ENCODE measurements at places on chromosomes 7 and 10. TPM values are rescaled to one million over a fixed set of nuclear protein-coding genes. Genes with fewer than 3 reads are reported as not detected.

DNA sequence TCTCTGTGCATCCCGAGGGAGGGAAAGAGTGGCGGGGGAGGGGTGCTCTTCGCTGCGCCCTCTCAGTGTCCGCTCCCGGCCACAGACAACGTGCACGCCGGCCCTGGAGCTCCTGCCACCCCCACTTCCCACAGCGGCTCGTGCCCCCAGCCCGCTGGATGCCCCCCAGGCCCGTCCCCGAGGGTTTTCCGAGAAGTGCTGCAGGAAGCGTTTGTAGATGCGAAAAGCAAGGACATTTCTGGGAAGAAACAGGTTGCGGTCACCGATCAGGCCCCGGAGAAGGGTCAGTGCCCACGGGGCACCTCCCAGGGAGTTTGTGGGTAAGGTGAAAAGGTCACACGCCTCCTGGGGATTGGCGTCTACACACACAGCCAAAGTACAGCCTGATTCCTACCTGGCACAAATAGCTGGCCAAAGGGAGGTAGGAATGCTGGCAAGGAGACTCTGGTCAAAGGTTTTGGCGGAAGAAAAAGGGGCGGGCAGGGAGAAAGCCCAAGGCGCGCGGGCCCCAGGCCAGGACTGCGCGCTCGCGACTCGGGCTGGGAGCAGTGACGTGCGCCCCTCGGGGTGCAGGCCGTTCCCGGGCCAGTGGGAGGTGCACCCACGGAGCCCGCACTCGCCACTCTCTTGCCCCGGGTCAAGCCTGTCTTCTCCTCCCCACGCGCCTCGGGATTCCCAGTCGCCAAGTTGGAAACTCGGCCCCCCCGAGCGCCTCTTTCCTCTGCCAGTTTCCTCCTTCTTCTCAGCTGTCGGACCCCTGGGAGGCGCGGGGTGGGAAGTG is 1.5 kb upstream of the NRP1 start:
- peak overlapping the region; percentile 94 for H3K4me3 ChIP-seq
- H3K27ac ChIP-seq, result peak overlapping the region; percentile 96
- no peaks in the 10 kb centered on the region for H3K36me3 ChIP-seq
- no peaks in the 10 kb centered on the region for H3K27me3 ChIP-seq
- peaks cover 24% of the 10 kb centered on the region for H3K4me1 ChIP-seq
- no peak for DNase-seq

- no peak overlapping the region for H3K4me3 ChIP-seq
- H3K27ac ChIP-seq, result no peak overlapping the region
- no peaks in the 10 kb centered on the region for H3K27me3 ChIP-seq
- no peak for DNase-seq
- H3K36me3 ChIP-seq, result no peaks in the 10 kb centered on the region
Observed at GRCh38 chr7:31102151-31102972, 50.3 kb downstream of the ADCYAP1R1 start.

GRCh38 chr10:13960603-13961002 is 370.1 kb downstream of the FRMD4A start:
- peaks cover 6% of the 10 kb centered on the region for H3K4me1 ChIP-seq
- no peak for DNase-seq
- no peaks in the 10 kb centered on the region for H3K36me3 ChIP-seq
- no peak overlapping the region for H3K4me3 ChIP-seq

DNA sequence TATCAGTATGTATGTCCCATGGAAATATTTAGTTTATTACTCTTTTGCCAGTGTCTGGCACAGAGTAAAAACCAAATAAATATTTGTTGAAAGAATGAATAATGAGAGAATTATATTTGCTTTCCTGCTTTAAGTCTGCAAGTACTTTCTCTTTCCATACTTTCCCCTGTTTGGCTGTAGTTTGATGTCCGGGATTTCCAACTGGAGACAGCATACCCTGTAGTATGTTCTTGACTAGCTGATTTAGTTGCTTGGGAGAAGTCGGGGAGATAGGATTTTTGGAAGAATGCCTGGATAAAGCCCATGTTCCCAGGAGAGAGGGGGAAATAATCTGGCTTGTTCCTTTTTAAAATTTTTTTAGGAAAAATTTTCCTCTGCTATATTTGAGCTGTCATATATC is 516.1 kb downstream of the CCSER2 start:
- H3K36me3 ChIP-seq, result no peaks in the 10 kb centered on the region
- no peaks in the 10 kb centered on the region for H3K4me1 ChIP-seq
- no peaks in the 10 kb centered on the region for H3K27me3 ChIP-seq
- no peak overlapping the region for H3K27ac ChIP-seq
- no peak overlapping the region for H3K4me3 ChIP-seq

DNA sequence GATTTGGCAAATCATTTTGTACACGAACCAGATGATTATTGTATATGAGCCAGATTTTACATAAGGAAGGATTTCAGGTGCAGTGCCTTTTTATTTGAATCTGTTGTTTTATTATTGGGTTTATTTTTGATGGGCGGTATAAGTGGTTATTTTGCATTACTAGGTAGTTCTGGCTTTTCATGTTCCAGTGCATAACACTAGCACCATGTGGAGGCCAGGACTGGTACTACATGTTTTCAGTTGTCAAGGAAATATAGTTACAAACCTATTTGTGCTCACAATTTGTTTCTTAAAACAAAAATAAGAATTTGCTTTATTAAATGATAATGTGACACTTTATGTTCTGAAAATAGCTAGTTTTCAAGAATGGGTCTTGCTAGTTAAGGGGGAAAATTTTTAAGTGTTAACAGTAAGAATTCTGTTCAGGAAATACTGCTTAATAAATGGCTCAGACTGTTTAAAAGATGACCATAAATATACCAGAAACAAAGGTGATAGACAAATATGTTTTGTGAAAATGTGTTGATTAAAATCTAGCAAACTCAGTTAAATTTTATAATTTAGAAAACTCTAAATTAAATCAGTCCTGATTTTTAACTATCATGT is 7.1 kb upstream of the SEMA3E start:
- H3K4me3 ChIP-seq, result no peak overlapping the region
- DNase-seq, result no peak
- H3K4me1 ChIP-seq, result no peaks in the 10 kb centered on the region
- no peak overlapping the region for H3K27ac ChIP-seq

DNA sequence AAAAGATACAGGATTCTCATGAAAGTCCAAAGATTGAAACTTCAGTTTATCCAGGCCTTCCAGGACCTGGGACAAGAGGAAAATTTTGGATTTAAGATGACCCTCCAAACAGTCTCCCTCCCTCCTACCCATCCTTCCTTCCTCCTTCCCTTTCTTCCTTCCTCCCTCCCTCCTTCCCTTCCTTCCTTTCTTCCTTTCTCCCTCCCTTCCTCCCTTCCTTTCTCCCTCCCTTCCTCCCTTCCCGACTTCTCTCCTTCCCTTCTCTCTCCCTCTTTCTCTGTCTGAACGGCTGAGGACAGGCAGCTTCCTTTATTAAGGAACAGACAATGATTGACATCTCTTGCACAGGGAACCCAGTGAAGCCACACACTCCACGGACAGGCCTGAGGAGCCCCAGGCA is 23.3 kb downstream of the SFTPD start:
- no peaks in the 10 kb centered on the region for H3K27me3 ChIP-seq
- DNase-seq, result no peak
- no peaks in the 10 kb centered on the region for H3K36me3 ChIP-seq

DNA sequence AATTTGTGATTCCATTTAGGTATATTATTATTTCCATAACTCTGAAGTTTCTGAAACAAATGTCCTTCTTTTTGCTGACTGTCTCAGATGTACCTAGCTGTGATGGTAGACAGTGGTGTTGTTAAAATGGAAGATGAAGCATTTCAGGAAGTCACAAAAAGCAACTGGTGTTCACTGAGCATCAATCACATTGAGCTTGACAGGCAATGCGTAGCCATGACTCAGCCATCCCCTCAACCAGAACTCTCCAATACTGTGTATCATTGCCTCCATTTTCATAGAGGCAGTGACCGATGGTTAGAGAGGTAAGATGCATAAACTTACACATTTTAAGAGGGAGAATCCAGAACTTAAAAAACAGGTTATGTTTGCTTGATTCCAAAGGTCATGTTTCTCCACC is 434.0 kb downstream of the INHBA start:
- H3K4me3 ChIP-seq, result no peak overlapping the region
- H3K27me3 ChIP-seq, result no peaks in the 10 kb centered on the region
- no peak overlapping the region for H3K27ac ChIP-seq
- DNase-seq, result no peak

- H3K27ac ChIP-seq, result no peak overlapping the region
- H3K36me3 ChIP-seq, result no peaks in the 10 kb centered on the region
- H3K4me1 ChIP-seq, result no peaks in the 10 kb centered on the region
- H3K4me3 ChIP-seq, result no peak overlapping the region
- H3K27me3 ChIP-seq, result no peaks in the 10 kb centered on the region
Observed at GRCh38 chr7:117248829-117249228, 74.0 kb downstream of the WNT2 start.

DNA sequence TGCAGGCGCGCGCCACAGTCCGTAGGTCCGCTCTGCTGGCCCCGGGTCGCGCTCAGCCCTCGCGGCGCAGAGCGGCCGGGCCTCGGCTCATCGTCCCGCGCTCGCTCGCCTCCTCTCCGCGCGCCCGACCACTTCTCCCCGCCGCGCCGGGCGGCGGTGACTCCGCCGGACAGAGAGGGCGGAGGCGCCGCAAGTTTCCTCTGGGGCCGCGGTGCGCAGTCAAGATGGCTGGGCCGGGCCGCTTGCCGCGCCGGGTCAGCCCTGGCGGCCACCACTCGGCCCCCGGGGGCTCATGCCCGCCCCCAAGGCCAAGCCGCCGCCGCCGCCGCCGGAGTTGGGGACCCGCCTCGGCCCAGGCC is 441 bp downstream of the FZD8 start:
- H3K27ac ChIP-seq, result peak overlapping the region; percentile 96
- DNase-seq, result no peak
- no peaks in the 10 kb centered on the region for H3K27me3 ChIP-seq
- H3K36me3 ChIP-seq, result no peaks in the 10 kb centered on the region
- peaks cover 33% of the 10 kb centered on the region for H3K4me1 ChIP-seq
- H3K4me3 ChIP-seq, result peak overlapping the region; percentile 88

GRCh38 chr7:21947056-21947455 is 1.4 kb upstream of the CDCA7L start:
- H3K36me3 ChIP-seq, result no peaks in the 10 kb centered on the region
- no peak for DNase-seq
- no peak overlapping the region for H3K4me3 ChIP-seq
- no peaks in the 10 kb centered on the region for H3K27me3 ChIP-seq
- no peak overlapping the region for H3K27ac ChIP-seq

DNA sequence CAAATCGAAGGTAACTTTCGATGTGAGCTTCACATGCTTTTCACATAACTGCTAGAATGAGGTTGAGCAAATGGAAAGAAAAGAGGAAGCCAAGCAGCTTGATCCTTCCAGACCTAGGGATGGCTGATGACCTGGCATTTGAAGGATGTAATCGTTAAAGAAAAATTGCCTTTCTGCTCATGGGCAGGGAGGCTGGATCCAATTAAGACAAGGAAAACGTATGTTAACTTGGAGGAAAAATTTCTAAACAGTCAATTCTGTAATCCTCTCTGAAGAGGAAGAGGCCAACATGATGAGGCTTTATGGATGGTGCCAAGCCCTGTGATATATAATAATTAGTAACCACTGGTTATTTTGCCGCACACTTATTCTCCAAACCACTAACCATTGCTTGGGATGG is 12.5 kb downstream of the GRK5 start:
- no peak for DNase-seq
- no peak overlapping the region for H3K4me3 ChIP-seq
- no peaks in the 10 kb centered on the region for H3K36me3 ChIP-seq
- H3K27me3 ChIP-seq, result no peaks in the 10 kb centered on the region

DNA sequence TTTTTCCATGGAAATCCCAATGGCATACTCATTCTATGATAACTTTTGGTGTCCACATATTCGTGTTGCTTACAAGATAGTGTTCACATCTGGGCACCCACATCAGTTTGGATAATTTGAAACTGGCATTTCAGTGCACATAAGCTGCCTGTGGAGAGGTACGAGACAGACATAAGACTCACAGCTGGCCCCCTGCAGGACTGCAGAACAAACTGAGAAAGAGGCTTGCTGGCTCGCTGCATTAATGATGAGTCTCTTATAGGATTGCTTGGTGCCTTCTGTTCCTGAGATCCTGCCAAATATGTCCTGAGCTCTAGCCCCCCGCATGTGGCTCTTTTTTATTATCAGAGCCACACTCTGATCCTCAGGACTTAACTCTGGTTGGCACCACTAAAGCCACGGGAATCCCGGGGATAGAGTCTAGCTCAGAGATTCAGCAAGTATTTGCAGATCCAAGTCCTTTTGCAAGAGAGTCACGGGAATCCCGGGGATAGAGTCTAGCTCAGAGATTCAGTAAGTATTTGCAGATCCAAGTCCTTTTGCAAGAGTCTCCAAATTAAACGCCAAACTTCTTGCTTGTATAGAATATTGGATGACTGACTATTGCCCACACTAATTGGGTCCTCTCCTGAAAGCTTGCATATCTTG is 34.0 kb upstream of the JCAD start:
- H3K4me3 ChIP-seq, result no peak overlapping the region
- no peaks in the 10 kb centered on the region for H3K27me3 ChIP-seq
- H3K36me3 ChIP-seq, result no peaks in the 10 kb centered on the region
- H3K27ac ChIP-seq, result no peak overlapping the region
- H3K4me1 ChIP-seq, result no peaks in the 10 kb centered on the region

GRCh38 chr7:148712678-148713329 is 14.1 kb downstream of the CUL1 start:
- H3K4me1 ChIP-seq, result peaks cover 54% of the 10 kb centered on the region
- H3K27ac ChIP-seq, result no peak overlapping the region
- no peaks in the 10 kb centered on the region for H3K36me3 ChIP-seq
- no peak overlapping the region for H3K4me3 ChIP-seq

DNA sequence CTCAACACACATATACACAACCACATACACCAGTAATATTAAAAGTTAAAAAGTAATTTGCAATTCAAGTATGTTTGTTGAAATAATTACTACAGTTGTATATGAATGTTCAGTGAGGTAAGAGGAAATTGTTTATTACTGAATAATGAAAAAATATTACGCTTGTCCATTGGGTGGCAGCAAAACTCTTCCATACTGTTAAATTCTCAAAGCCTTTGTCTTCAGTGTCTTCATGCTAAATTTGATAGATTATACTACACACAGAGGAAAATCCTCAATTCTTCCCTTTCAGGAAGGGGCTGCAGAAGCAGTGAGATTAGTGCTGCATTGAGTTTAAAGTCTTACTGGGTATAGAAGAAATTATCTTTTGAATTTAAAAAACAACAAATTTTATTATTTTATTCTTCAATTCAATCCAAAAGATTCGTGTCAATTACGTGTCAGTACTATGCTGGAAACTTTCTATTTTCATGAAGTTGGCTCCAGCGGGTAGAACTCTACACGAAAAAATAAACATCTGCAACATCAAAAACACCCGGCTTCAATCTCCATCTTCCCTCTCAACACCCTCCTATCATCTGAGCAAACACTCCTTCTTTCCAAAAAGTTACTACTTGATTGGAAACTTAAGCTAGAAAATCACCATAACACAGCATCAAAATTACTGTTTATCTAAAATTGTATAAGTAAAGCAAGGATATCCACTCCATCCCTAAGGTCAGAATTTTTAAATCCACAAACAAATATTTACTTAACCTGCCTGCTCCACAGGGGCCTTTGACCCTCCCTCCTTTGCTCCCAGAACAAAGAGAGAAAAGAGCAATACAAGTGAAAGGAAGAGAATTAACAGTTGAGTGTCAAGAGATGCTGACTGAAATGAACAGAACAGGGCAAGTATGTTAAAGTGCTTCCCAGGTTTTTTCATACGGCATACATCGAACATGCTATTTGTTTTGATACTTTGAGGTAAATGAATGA is 37.0 kb upstream of the TES start:
- H3K27me3 ChIP-seq, result no peaks in the 10 kb centered on the region
- peaks cover 16% of the 10 kb centered on the region for H3K4me1 ChIP-seq
- H3K27ac ChIP-seq, result no peak overlapping the region
- DNase-seq, result no peak
- no peak overlapping the region for H3K4me3 ChIP-seq

The SPDYE8 gene
- total RNA-seq, result not detected

The SEMA3C gene
- total RNA-seq, result 184 TPM

The A1CF gene
- total RNA-seq, result not detected

The ATG9B gene
- total RNA-seq, result not detected

All from thoracic aorta (tissue), 2 donors.